Stimulated activated CD4-positive, alpha-beta T cell treated with anti-CD3 and anti-CD28 coated beads, Interleukin-2, amount 100 ng/mL, for 48 hours (primary cell): ENCODE measurements at places on chromosomes 3 and 15.

GRCh38 chr3:54831112-54831511 is 96.7 kb downstream of the LRTM1 start:
- no peak for DNase-seq

GRCh38 chr15:52445553-52445952 is 83.1 kb downstream of the MYO5A start:
- no peak for DNase-seq

DNA sequence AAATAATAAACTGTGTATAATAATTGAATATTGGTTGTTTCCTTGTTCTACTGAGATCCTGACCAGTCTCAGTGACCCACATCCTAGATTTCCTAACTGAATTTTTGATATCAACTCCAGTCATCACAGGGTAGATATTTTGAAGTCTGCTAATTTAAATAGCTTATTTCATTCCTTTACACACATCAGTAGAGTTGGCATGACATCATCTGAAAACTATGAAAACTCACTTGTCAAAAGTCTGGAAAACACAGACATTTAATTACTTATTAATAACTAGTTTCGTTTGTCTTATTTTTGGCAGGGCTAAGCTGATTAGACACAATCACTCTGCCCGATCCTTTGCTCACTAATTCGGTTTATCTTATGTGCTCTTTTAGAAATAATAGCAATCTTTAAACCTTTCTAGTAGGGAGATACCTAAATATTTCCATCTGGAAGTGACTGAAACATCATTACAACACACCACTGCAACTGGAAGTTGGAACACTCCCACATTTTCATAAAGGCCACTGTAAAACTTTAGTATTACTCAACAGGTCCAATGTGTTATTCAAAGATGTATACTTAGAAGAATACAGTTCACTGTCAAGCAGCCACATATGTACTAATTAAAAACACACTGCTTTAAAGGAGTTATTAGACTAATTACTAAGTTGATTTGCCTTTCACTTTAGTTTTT is 198.4 kb upstream of the ZNF717 start:
- no peak for DNase-seq

DNA sequence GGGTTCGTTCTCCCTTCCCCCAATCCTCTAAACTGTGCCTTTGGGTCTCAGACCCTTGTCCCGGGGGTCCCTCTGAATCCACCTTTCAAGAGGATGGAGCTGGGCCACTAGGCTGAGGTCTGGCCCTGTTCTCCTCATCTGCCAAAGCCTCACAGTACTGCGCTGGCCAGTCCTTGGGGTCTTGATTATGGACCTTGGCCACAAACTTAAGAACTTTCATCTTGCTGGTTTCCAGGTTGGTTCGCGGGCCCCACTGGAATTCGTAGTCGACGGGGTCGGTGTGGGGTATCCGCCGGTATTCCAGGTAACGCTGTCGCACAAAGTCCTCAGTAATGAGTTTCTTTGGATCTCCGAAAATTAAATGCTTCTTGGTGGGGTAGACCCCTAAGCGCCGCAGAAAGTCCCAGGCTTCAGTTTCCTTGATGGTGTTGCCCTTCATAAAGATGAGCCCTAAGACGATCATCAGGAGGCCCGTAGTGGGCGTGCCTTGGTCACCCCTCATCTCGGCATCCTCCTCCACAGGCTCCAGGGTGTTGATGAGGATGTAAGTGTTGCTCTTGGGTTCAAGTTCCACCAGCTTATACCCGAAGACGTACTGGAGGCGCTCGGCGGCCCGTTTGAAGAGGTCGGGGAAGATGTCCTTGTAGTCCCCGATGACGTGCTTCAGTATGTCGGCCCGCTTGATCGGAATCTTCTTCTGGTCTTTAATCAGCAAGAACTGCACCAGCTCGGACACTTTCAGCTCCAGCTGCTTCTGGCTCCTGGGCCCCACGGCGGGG is 727 bp downstream of the NSMCE3 start:
- DNase-seq, result peak; percentile 29

DNA sequence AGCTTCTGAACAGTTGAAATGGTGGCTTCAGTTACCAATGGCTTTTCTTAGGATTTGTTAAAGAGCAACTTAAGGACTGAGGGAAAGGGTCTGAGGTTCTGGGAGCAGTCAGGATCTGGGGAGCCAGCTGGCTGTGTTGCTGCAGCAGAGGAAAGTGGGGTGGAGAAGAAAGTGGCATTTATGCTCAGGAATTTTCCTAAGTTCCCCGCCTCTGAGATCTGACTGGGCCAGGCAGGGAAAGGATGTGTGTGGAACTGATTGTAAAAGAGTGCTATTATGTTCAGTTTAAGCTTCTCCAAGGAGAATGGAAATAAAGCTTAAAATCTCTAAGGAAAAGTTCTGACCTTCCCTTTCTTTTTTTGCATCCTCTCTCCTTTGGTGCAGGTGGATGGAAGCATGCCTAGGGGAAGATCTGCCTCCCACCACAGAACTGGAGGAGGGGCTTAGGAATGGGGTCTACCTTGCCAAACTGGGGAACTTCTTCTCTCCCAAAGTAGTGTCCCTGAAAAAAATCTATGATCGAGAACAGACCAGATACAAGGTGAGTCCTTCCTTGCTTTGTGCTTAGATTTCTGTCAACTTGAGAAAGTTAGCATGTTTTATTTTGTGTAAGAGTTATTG is 37.8 kb downstream of the IQGAP1 start:
- DNase-seq, result no peak

DNA sequence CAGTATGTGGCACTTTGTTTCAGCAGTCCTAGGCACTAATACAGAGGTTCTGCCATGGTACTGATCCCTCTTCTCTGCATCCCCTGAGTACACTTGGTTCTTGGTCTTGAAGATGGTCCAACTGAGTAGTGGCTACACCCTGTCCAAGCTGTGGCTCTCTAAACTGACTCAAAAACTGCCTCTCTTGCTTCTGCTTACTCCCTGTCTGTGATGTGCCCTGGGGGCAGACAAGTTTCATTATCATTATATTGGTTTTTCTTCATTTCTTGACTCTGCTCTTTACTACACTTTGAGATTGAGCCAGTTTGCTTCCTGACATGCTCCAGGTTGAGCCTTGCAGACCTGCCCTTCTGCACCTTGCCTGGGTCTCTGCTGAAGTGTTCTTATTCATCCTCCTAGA is 18.9 kb upstream of the ST3GAL6 start:
- no peak for DNase-seq

- no peak for DNase-seq
These were observed 88.2 kb downstream of the GPR156 start for GRCh38 chr3:120196812-120197211.

- no peak for DNase-seq
These were observed 32.3 kb upstream of the MFSD1 start for GRCh38 chr3:158769549-158769948.

GRCh38 chr3:197175503-197175902 is 122.9 kb downstream of the DLG1 start:
- DNase-seq, result no peak

DNA sequence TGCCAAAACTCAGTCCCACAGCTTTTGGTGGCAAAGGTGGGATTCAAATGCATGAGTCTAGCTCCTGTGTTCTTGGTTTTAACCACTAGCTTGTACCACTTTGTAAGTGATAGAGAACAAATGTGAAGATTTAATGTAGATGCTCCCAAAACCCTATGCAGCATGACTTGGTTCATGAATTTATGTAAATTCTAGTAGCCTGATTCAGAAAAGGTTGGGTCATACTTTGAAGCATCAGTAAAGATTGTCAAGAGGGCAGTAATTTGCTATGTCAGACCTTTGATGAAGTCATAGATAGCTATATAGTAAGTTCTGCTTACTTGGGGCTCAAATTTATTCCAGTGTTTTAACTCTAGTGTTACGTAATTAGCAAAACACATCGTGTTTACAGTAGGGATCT is 75.6 kb downstream of the VPS8 start:
- no peak for DNase-seq

GRCh38 chr3:13588993-13589392 is 40.1 kb downstream of the FBLN2 start:
- DNase-seq, result no peak

DNA sequence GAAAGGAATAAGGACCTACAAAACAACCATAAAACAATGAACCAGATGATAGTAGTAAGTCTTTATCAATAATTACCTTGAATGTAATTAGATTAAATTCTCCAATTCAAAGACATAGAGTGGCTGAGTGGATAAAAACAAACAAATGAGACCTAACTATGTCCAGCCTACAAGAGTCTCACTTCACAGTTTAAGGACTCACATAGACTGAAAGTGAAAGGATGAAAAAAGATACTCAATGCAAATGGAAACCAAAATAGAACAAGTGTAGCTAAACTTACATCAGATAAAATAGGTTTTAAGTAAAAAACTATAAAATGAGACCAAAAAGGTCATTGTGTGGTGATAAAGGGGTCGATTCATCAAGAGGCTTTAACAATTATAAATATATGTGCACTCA is 21.9 kb upstream of the NR1I2 start:
- DNase-seq, result no peak

GRCh38 chr15:61049934-61050333 is 179.2 kb downstream of the RORA start:
- no peak for DNase-seq

- no peak for DNase-seq
These were observed 268.5 kb upstream of the TMC3 start for GRCh38 chr15:81642451-81642990.

- DNase-seq, result no peak
These were observed 180.6 kb downstream of the EPHA6 start for GRCh38 chr3:96994988-96995387.

GRCh38 chr3:192060160-192060781 is 599.3 kb downstream of the PYDC2 start:
- DNase-seq, result no peak

DNA sequence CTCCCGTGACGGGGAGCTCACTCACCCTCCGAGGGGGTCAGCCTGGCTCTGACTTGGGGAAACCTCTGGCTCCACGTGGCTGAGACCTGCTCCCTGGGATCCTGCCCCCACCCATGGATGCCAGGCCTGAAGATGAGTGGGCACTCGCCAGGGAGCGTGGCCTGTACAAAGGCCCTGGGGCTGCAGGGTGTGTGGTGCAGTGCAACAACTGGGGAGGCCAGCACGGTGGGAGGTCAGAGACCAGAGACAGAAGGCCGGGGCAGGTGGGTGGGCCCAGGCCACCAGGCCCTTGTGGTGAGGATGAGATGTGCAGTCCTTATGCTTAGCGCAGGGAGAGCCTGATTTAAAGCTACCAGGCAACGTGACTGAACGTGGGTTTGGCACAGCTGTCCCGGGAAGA is 5.0 kb downstream of the DNAJB8 start:
- DNase-seq, result no peak

DNA sequence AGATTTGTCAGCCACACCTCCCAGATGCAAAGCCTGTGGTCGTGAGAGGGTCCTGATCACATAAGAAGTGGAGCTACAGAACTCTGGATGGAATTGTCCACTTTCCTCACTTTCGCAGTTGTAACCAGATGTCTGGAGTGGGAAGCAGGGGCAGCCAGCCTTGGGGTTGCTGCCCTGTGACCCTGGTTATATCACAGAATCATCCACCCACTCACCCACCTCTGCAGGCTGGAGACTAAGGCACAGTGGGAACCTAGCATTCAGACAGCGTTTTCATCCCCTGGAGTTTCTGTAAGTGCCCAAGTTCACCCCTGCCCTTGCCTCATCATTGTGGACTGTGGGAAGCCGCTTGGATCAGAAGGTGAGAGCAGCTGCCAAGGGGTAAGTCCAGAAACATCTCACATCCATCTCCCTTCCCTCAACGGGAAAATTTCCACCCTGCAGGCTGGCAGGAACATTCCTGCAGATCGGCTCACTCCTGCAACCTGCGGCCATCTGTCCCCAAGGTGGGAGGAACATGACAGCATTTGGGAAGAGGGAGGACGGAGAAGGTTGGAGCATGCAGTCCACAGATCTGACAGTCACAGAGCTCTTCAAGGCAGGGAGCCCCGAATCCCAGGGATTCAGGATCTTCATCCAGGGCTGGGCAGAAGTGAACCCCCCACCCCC is 2.9 kb upstream of the IQSEC1 start:
- no peak for DNase-seq

- no peak for DNase-seq
These were observed 230.1 kb downstream of the UBE3A start for GRCh38 chr15:25208735-25209134.

DNA sequence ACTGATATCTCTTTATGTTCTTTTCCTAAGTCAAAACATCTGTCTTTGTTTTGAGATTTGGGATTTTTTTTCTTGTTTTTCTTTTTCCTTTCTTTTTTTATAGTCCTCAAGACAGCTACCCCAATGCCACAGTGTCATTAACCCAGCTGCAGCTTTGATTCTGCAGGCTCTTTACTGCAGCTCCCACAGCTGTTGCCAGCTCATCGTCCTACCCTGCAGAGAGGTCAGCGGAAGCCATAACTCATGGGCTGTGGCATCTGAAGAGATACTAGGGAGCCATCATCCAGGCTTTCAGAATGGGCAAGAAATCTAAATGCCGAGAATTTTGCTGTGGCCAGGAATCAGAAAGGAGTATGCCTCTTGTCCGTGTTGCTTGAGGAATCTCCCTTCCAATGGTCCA is 44.3 kb upstream of the SLC24A5 start:
- no peak for DNase-seq

DNA sequence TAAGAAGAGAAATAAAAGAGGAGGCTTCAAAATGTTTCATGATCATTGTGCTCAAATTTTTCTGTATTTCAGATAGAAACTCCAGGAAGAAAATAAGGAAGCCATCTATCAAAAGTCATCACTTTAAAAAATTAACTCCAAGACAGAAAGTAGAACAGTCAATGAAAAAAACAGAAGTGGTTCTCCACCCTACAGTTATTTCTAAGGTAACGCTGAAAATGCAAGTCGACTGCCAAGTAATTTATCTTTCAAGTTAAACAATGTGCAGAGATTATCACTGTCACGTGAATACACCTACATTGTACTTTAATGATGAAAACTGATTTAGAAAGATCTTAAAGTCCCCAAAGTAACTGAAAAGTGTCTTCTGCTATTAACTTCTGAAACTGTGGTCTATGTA is 78.5 kb upstream of the SNRPA1 start:
- no peak for DNase-seq
